Stimulated activated CD4-positive, alpha-beta T cell treated with anti-CD3 and anti-CD28 coated beads, TNF-alpha, amount 100 ng/mL, for 48 hours (primary cell): ENCODE measurements at places on chromosomes 7 and 10.

GRCh38 chr10:132939378-132939955 lies 2.9 kb downstream of the CFAP46 start:
- no peak for DNase-seq

DNA sequence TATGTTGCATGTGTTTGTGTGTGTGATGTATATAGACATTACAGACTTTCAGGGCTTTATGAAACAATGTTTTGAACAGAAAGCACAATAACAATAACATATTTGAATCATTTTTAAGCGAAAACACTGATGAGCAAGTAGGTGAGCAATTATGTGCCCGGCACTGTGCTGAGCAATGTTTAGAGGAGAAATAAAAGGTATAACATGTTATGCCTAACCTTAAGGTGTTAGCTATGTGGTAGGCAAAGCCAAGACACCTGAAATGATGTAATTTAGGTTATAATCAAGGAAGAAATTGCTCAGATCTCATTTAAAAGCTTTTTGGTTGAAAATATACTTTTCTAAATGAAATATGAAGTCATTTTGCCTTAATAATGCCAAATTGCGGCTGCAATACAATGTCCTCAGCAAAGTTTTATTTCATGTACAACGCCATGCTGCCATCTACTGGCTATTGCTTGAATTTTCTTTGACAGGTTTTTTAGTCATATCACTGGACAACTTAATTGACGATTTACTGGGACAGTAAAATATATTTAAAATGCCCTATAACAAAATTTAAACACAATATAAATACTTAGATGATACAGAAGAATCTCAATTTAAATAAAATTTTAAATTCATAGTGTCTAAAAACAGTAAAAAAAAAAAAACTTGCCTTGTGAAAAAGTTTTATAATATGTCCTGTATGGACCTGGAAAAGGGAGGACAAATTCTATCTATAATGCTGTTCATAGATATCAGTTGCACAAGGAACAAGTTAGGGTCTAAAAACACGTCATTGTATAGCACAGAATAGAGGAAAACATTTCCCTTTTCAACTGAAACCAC lies 131.1 kb upstream of the CDK1 start:
- DNase-seq = no peak

GRCh38 chr7:74587435-74588126 lies 69.9 kb upstream of the GTF2I start:
- no peak for DNase-seq

- DNase-seq = no peak
Observed at GRCh38 chr7:107924841-107925504, 34.0 kb downstream of the DLD start.

DNA sequence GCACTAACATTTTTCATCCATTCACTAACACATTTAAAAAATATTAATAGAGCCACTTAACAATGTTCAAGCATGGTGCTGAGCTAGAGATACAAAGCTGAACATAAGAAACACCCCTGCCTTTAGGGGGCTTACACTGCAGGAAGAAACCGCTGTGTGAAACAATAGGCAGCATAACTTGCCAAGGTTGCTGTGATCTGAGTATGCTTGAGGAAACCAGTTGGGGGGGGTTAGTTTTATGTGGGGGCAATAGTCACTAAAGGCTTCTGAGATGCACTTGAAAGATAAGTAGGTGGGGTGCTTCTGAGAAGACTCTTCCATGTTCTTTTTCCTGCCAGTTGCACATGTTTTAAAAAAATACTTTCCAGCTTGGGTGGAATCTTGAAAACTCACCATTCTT lies 2.8 kb downstream of the RBM17 start:
- no peak for DNase-seq

- no peak for DNase-seq
Observed at GRCh38 chr7:497946-498655, 21.5 kb downstream of the PDGFA start.

GRCh38 chr10:122853665-122854313 lies 8.1 kb upstream of the CUZD1 start:
- no peak for DNase-seq

- no peak for DNase-seq
Observed at GRCh38 chr10:50286517-50286916, 35.2 kb upstream of the ASAH2 start.

- no peak for DNase-seq
Observed at GRCh38 chr7:83684928-83685327, 36.0 kb upstream of the SEMA3E start.

DNA sequence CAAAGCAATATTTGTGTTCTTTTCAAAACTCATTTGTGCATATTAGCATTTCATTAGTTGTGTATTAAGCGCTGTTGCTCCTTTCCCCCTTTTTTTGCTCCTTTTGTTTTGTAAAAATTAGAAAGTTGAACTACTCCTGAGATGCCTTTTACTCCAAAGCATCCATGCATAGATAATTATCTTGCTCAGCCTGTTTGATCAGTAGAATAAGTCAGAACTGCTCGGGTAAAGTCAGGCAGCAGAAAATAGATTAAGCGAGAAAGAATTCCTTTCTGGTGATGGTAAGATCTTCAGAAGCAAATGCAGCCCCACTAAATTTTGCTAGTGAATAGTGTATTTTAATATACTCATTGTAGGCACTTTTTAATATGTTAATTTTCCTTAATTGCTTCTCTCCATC lies 227.1 kb downstream of the TEX36 start:
- no peak for DNase-seq

GRCh38 chr7:98785929-98786571 lies 83.8 kb downstream of the TMEM130 start:
- DNase-seq = no peak

- DNase-seq = no peak
Observed at GRCh38 chr7:8390262-8390626, 43.2 kb upstream of the NXPH1 start.

DNA sequence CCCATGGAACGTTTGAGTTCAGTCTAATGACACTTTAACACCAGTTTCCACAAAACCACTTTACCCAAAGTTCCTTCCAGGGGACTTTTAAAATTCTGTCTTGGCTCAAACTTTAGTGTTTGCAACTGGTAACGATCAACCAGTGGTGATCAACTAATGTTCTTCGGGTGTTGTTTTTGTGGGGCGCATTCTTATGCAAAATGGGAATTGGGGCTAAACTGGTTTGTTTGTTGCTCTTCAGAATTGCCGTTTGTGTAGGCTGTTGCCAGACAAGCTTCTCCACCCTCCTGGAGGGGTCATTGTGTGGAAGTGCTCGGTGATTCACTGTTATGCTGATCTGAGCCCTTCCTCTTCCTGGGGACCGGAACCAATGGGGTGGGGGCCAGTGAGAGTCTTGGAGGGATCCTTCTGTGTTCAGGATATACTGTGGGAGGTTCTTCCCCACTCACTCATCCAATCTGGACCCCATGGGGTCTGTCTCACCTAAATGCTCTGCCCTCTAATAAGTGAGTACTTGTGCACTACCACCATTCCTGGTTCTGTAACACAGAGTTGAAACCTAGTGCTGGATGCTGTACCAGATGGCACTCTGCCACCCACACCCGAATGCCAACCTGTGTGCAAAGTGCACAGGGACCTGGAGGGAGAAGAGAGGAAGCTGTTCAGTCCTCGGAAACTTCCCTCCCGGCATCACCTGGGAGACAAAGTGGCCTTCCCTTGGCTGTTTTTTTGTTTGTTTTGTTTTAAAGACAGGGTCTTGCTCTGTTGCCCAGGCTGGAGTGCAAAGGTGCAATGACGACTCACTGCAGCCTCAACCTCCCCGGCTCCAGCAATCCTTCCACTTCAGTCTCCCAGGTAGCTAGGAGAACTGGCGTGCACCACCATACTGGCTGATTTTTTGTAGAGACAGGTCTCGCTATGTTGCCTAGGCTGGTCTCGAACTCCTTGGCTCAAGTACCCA lies 2.1 kb downstream of the NFE2L3 start:
- no peak for DNase-seq

DNA sequence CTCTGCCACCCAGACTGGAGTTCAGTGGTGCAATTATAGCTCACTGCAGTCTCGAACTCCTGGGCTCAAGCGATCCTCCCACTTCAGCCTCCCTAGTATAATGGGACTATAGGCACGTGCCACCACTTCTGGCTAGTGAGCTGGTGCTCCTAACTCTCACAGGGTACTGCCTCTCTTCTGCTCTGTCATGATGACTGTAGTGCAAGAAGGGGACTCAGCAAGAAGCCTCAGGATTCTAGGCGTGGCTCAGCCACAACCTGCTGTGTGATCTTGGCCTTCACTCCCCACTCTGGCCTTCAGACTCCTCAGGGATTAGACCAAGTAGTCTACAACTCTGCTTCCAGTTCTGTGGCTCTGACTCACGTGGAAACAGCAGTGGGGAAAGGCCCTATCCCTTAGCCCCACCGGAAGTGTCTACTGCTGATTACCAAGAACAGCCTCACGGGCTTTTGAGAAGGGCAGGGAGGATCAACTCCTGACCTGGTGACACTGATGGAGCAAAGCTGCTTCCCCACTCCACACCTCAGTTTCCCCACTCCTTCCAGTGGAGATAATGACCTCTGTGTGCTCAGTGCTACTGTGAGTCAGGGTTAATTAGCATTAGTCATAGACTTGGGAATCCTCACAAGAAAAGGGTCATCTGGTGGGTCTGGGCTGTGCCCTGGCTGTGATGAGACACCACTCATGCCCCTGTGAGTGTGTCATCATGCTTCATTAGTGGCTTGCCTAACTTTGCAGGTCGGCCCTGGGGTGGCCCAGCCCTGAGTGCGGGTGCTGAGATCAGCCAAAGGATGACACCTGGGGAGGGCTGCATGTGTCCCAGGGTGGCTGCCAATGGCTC lies 41.1 kb downstream of the ZC3HC1 start:
- DNase-seq = no peak

DNA sequence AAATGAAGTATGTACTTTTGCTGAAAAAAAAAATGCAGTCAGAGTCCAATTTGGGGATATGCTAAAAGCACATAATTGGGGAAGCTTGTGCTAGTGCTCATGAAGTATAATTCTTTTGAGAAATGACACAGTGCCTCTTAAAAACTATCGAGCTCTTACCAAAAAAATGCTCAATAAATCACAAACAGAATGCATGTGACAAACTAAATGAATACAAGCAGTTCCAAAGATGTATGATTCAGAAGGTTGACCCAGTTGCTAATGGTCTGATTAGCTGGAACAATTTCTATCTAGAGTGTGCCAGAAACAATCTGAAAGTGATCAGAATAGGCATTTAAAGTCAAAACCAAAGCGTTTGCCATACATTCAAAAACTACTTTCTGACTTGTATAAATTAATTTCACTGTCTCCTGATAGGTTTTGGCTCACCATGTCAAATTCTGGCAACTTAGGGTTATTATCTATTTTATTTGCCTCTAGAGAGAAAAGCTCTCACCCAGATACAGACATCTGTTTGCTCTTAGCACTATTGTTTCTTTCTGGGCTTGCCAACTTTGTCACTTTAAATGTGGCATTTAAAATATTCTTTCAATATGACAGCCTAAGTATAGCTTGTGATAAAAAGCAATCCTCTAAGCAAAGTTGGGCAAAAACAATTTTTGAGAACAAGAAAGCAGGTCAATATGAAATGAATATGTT lies 114.7 kb upstream of the AHR start:
- DNase-seq = no peak

- no peak for DNase-seq
Observed at GRCh38 chr10:6365384-6365783, 162.7 kb downstream of the PFKFB3 start.

DNA sequence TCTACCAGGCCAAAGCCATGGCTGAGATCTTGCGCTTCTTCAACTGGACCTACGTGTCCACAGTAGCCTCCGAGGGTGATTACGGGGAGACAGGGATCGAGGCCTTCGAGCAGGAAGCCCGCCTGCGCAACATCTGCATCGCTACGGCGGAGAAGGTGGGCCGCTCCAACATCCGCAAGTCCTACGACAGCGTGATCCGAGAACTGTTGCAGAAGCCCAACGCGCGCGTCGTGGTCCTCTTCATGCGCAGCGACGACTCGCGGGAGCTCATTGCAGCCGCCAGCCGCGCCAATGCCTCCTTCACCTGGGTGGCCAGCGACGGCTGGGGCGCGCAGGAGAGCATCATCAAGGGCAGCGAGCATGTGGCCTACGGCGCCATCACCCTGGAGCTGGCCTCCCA lies 142.7 kb downstream of the GRM3 start:
- DNase-seq = no peak

- DNase-seq = no peak
Observed at GRCh38 chr10:125006921-125007426, 65.1 kb downstream of the ZRANB1 start.

- DNase-seq = no peak
Observed at GRCh38 chr7:4003503-4003902, 678.6 kb upstream of the FOXK1 start.

DNA sequence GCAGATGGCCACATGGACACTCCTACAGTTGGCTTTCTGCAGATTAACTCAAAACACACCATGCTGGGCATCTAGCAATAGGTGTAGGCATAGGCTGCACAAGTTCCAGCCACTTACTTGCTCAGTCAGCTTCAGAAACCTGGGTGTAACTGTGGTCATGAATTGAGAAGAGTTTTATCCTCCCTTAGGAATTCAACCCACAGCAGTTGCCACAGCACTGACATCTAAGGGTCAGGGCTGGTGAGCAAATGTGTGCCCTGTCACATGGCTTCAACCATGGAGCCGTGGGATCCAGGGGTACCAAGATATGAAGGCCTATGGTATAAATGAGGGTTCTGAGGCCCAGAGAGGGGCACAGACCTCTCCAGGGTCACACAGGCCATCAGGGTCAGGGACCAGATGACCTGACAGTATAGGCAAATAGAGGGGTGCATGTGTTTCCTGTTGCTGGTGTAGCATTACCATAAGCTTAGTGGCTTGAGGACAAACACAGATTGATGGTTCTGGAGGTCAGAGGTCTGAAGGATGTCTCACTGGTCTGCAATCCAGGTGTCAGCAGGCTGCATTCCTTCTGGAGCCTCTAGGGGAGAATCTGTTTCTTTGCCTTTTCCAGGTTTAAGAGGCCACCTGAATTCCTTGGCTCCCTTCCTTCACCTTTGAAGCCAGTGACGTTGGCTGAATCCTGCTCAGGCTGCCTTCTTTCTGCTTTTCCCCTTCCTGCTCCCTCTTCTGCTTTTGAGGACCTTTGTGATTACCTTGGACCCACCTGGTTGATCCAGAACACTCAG lies 24.1 kb downstream of the MINDY4 start:
- DNase-seq = no peak

GRCh38 chr10:66564287-66564686 lies 361.5 kb upstream of the LRRTM3 start:
- DNase-seq = no peak

DNA sequence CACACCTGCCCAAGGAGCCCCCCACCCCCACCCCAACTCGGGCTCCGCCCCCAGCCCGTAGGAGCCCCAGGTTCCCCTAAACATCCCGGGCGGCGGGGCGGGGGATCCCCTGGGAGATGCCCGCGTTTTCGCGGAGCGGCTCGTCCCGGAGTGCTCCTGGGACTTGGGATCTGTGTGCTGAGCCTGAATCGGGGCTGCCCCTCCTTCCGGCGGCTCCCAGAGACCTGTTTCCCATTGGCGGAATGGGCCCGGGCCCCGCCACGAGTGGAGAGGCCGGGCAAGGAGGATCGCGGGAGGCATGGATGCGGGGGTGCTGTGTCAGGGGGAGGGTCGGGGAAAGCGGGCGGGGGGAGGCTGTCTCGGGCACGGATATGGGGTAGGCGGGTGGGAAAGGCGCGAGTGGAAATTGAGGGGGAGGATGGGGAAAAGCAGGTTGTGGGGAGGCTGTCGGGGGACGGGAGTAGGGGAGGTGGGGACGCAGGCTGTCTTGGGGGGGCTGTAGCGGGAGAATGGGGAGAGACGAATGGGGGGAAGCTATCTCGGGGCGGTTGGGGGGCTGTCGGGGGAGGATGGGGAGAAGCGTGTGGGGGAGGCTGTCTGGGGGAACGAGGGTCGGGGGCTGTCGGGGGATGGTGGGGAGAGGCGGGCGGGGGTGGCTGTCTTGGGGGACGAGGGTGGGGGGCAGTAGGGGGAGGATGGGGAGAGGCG lies 572 bp upstream of the BHLHA15 start:
- no peak for DNase-seq

- DNase-seq = no peak
Observed at GRCh38 chr10:24731942-24732341, 8.3 kb upstream of the ARHGAP21 start.
